ENCODE measurements at places on chromosomes 7 and 10.

DNA sequence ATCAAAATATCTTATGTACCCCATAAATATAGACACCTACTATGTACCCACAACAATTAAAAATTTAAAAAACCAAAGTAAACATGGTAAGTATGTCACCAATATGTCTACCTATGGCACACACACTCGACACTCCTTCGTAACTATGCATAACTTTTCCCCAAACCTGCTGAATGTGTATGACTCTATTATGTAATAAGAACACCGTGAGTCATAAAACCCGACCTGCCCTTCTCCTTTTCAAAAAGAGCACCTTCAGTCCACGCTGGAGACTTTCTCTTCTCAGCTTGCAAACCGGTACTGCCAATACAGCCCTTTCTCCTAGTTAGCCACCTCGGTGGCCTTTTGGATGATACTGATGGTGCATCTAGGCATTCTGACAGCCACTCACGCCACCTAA is 186.3 kb downstream of the PRPF18 start:
- no peak for DNase-seq

DNA sequence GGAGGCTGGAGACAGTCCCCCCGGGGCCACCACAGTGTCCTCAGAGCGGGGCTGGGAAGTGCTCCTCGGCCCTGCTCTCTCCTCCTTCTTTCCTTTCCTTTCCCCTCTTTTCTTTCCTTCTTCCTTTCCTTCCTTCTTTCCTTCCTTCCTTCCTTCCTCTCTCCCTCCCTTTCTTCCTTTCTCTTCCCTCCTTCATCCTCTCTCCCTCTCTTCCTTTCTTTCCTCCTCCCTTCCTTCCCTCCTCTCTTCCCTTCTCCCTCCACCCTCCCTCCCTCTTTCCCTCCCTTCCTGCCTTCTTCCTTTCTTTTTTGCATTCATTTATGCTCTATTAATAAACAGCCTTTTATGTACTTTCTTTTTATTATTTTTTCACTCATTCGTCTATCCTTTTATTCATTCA is 127.1 kb upstream of the TCERG1L start:
- DNase-seq, result no peak

- DNase-seq, result no peak
Measured at GRCh38 chr10:55368467-55368866, 567.4 kb upstream of the PCDH15 start.

DNA sequence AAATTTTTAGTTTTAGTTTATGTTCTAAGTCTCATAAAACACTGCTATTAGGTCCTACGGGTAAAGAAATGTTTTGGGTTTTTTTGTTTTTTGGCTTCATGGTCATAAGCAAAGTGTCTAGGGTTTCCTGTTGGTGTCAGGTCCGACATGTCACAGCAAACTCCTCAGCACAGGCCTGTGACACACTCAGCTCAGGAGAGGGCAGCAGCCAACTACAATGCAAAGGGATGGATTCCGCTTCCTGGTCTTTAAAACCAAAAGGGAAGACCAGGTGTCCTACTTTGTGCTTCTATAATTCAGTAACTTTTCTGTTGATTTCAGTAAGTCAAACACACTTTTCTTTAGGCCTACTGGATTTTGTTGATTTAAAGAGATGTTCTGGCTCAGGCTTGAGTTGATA is 83.8 kb upstream of the MACROH2A2 start:
- DNase-seq, result no peak

DNA sequence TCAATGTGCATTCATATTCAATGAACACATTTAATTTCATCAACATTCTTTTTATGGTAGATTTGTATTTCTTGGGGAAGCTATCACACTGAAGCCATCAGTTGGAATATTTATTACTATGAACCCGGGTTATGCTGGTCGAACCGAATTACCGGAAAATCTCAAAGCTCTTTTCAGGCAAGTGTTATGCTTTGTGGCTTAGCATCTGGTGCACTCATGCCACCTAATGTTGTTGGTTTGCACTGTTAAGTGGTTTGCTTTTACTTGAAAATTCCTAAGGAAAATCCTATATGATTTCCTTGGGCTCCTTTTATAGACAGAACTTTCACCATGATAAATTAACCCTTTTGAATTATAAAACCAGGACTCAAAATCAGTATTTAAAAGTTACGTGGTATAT is 147.9 kb downstream of the DNAH11 start:
- DNase-seq, result no peak

GRCh38 chr7:30926313-30926712 is 14.7 kb downstream of the AQP1 start:
- DNase-seq, result no peak

GRCh38 chr7:19110776-19111175 is 6.7 kb downstream of the TWIST1 start:
- no peak for DNase-seq

DNA sequence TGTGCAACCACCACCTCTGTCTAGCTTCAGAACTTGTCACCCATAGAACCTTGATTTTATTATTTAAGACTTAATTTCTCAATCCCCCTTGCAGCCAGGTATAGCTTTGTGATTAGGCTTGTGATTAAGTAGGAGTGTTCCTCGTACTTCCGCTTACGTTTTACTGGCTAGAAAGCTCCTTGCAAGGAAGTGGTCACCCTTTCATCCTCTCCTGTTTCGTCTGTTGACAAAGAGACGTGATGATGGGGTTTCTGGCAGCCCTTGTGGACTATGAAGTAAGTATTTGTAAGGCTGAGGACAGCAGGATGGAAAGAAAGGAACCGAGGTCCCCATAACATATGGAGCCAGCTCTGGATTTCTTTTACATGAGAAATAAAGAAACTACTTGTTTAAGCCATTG is 86.5 kb upstream of the KDM7A start:
- DNase-seq, result peak; percentile 67
